ENCODE measurements at places on chromosomes 3 and 15.

DNA sequence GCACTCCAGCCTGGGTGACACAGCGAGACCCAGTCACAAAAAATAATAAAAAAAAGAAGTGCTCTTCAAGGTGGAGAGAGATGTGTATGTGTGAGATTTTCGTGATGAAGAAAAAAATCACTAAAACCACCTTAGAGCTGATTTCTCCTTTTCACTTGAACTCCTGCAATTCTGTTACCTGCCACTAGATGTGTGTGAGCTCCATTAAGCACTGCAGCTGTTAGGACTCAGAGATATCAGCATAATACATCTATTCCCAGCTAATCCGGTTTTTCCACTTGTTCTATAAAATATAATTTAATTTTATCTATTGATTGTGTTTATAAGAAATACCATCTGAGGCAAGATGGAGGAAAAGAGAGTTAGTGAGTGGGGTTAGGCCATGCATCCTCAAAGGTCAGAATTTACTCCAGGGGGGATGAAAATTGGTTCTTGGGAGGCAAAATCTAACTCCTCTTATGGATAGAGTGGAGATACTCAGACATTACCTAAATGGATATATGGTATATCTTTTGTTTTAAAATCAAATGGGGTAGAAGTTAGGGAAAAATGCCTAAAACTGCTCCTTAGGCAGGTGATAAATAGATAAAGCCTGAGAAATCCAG is 152.7 kb downstream of the IL20RB start:
- H3K4me1 ChIP-seq = no peaks in the 10 kb centered on the region
- no peak overlapping the region for H3K27ac ChIP-seq
- H3K27me3 ChIP-seq = peaks cover 13% of the 10 kb centered on the region
- no peak overlapping the region for H3K4me3 ChIP-seq

DNA sequence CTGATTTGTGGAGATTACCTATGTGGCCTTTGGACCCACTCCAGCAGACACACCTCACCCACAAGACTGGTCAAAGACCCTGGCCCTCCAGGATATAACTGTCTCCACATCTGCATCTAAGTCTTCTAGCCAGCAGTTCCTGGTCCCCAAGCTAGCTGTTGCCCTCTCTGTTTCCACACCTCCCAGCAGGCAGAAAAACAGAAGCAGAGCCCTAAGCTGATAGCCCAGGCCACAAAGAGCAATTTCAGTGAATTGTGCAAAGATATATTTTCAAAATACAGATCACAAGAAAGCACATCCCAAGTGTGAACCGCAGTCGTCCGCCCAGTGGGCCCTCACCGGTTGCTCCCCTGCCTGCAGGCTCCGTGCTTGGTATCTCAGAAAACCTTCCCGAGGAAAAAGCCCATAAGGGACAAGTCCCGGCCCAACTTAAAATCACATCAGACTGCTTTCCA is 2.6 kb downstream of the TNIK start:
- H3K36me3 ChIP-seq = no peaks in the 10 kb centered on the region
- H3K4me3 ChIP-seq = peak overlapping the region; percentile 89
- H3K27ac ChIP-seq = peak overlapping the region; percentile 80
- peaks cover 46% of the 10 kb centered on the region for H3K4me1 ChIP-seq

DNA sequence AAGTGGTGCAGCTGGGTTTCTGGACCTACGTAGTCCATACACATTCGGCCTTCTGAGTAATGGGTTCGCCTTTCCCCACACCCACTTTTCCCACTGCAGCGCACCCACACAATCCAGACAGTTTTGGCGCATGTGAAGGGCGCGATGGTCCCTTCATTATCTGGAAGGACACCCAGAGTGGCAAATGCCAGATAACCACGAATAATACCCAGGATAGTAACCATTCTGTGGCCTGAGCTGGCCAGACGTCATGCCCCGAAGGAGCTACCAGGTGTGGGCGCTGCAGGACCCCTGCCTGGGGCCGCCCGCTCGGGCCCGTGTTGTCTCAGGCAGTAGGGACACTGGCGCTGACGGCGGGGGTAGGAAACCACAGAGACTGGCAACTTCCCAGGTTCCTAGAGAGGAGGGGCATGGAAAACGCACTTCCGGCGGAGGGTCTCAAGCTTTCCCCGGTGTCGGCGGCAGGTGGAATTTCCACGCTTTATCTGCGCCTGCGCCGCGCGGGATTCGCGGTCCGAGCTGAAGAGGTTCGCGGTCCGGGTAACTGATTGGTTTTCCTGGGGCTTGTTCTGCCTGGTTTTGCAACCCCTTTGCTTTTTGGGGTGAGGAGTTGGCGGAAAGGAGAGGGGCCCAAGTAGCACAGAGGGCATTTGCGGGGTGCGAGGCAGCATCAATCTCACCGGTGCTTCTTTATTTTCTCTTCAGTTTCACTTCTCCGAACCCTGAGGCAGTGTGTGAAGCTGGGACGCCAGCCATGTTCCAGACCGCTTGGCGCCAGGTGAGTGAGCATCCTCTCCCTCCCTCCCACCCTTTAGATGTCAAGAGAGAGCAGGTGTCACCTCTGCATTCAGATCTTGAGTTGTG is at the start of gene ZNF620:
ZNF620 (plus strand) TSS at position 441 of the 864 bp plus-strand sequence; CDS start at position 755, 314 bp downstream.
- H3K27me3 ChIP-seq = no peaks in the 10 kb centered on the region
- H3K36me3 ChIP-seq = peaks cover 22% of the 10 kb centered on the region

GRCh38 chr15:57444877-57445513 is 68.7 kb downstream of the CGNL1 start:
- no peak overlapping the region for H3K4me3 ChIP-seq
- no peaks in the 10 kb centered on the region for H3K4me1 ChIP-seq
- H3K27me3 ChIP-seq = peaks cover 23% of the 10 kb centered on the region
- DNase-seq = no peak

DNA sequence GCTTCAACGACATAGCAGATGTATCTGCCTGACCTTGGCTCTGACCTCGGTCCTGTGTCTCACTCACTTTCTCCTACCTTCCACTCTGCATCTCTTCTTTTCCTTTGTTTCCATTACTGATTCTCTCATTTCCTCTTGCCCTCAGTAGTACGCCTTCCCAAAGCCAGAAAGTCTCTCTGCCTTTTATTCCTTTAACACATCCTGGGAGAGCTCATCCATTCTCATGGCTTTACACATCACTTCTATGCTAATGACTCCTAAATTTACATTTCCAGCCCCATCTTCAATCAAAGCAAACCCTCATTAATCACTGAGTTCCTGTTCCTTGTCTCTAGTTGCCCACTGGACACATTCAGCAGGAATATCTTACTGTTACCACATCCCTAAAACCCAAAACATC is 938.6 kb downstream of the NTRK3 start:
- H3K4me1 ChIP-seq = no peaks in the 10 kb centered on the region
- no peak overlapping the region for H3K27ac ChIP-seq
- no peak overlapping the region for H3K4me3 ChIP-seq
- H3K36me3 ChIP-seq = no peaks in the 10 kb centered on the region
- H3K27me3 ChIP-seq = peaks cover under 1% of the 10 kb centered on the region

- no peaks in the 10 kb centered on the region for H3K36me3 ChIP-seq
- no peak overlapping the region for H3K4me3 ChIP-seq
- no peak for DNase-seq
- H3K27me3 ChIP-seq = peaks cover 5% of the 10 kb centered on the region
- H3K4me1 ChIP-seq = no peaks in the 10 kb centered on the region
Observed at GRCh38 chr3:159897331-159898075, 91.1 kb upstream of the IL12A start.

- H3K36me3 ChIP-seq = no peaks in the 10 kb centered on the region
- H3K27ac ChIP-seq = no peak overlapping the region
- H3K4me1 ChIP-seq = no peaks in the 10 kb centered on the region
- DNase-seq = no peak
- peaks cover 8% of the 10 kb centered on the region for H3K27me3 ChIP-seq
Observed at GRCh38 chr3:113264283-113265131, 53.1 kb downstream of the BOC start.

- no peaks in the 10 kb centered on the region for H3K36me3 ChIP-seq
- no peak for DNase-seq
- H3K27ac ChIP-seq = no peak overlapping the region
- H3K4me3 ChIP-seq = no peak overlapping the region
- H3K4me1 ChIP-seq = no peaks in the 10 kb centered on the region
Observed at GRCh38 chr3:64627471-64628321, 60.1 kb downstream of the ADAMTS9 start.

GRCh38 chr3:142501004-142501926 is 53.4 kb upstream of the XRN1 start:
- no peak for DNase-seq
- no peak overlapping the region for H3K4me3 ChIP-seq
- peaks cover 50% of the 10 kb centered on the region for H3K36me3 ChIP-seq
- H3K4me1 ChIP-seq = peaks cover 29% of the 10 kb centered on the region
- no peaks in the 10 kb centered on the region for H3K27me3 ChIP-seq
- H3K27ac ChIP-seq = peak overlapping the region; percentile 22

DNA sequence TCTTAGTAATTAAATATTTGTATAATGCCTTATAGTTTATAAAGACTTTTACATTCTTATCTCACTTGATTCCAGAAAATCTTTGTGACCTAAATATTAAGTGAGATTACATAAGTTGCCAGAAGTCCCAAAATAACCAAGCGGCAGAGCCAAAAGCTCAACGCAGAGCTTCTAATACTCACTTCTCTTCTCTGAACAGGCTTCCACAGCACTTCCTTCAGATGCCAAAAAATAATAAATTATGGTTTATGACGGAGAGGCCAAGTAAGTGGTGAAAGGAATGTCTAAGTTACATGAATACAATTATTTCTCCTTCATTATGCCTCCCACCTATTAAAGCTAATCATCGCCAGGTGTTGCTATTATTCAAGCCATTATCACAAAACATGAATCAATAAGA is 110.3 kb downstream of the GBE1 start:
- no peaks in the 10 kb centered on the region for H3K4me1 ChIP-seq
- no peak for DNase-seq
- no peak overlapping the region for H3K4me3 ChIP-seq
- H3K36me3 ChIP-seq = no peaks in the 10 kb centered on the region

DNA sequence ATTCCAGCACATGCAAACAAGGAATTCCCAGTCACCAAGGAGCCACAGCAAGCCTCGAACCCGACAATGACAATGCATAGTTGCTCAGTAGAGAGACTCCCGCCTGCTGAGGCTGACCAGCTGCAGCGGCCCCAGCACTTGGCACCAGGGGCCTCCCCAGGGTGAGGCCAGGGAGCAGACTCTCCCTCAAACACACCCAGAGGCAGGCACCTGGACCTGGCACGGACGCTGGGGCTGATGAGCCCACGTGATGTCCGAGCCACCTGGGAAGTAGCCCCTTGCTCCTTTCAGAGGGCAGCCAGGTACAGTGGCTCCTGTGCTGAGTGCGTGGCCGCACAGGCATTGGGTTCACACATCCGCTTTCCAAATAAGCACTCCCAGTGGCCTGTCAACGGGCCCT is 315.9 kb upstream of the TGFBR2 start:
- no peak overlapping the region for H3K27ac ChIP-seq
- DNase-seq = no peak
- H3K4me3 ChIP-seq = no peak overlapping the region
- H3K4me1 ChIP-seq = peaks cover 28% of the 10 kb centered on the region

- H3K4me1 ChIP-seq = no peaks in the 10 kb centered on the region
- peaks cover 17% of the 10 kb centered on the region for H3K27me3 ChIP-seq
- H3K36me3 ChIP-seq = no peaks in the 10 kb centered on the region
Observed at GRCh38 chr3:66138336-66139313, 82.2 kb upstream of the SLC25A26 start.

DNA sequence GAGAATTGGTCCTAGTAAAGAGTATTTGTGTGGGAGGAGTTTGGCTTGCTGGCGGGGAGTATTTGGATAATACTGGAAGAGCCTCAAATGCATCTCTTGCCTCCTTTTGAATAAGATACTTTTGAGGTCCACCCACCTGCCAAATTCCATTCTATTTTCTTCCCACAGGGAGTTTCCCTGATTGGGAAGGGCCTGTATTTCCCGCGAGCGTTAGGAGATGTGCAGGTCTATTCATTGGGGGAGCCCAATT is 406 bp upstream of the RASA2 start:
- no peak for DNase-seq
- peaks cover 61% of the 10 kb centered on the region for H3K4me1 ChIP-seq
- peaks cover 32% of the 10 kb centered on the region for H3K36me3 ChIP-seq
- peak overlapping the region; percentile 82 for H3K4me3 ChIP-seq
- peak overlapping the region; percentile 87 for H3K27ac ChIP-seq

DNA sequence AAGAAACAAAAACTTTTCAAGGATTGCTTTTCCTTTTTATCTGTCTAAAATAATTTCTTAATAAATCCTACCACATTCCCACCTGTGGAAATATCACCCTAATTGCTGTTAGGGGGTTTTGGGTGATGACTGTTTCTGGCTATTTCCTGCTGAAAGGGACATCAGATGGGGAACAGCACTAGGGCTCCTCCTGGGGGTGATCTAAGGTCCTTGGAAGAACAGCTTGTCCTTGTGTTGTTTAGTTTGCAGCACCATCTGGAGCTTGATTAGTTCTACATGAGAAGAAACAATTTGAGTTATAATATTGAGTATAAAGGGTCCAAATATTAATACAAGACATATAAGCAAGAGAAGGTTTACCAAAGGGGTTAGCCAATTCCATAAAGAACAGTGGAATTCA is 18.7 kb downstream of the OR5H15 start:
- no peak overlapping the region for H3K27ac ChIP-seq
- H3K4me3 ChIP-seq = no peak overlapping the region
- DNase-seq = no peak
- H3K27me3 ChIP-seq = no peaks in the 10 kb centered on the region
- H3K4me1 ChIP-seq = peaks cover 5% of the 10 kb centered on the region

GRCh38 chr3:40971191-40972168 is 227.8 kb upstream of the CTNNB1 start:
- peak overlapping the region; percentile 92 for H3K27ac ChIP-seq
- H3K27me3 ChIP-seq = peaks cover 42% of the 10 kb centered on the region
- peaks cover 6% of the 10 kb centered on the region for H3K36me3 ChIP-seq
- DNase-seq = peak; percentile 53
- peak overlapping the region; percentile 43 for H3K4me3 ChIP-seq

GRCh38 chr15:43095708-43096347 is 10.0 kb downstream of the UBR1 start:
- H3K4me3 ChIP-seq = no peak overlapping the region
- no peak overlapping the region for H3K27ac ChIP-seq
- H3K27me3 ChIP-seq = no peaks in the 10 kb centered on the region
- H3K4me1 ChIP-seq = peaks cover 41% of the 10 kb centered on the region
- peaks cover 34% of the 10 kb centered on the region for H3K36me3 ChIP-seq

GRCh38 chr3:109926376-109926775 is 589.0 kb upstream of the DPPA4 start:
- no peaks in the 10 kb centered on the region for H3K27me3 ChIP-seq
- H3K27ac ChIP-seq = no peak overlapping the region
- peaks cover 3% of the 10 kb centered on the region for H3K4me1 ChIP-seq
- no peak overlapping the region for H3K4me3 ChIP-seq
- DNase-seq = no peak

GRCh38 chr15:39587096-39587721 is 6.3 kb downstream of the THBS1 start:
- no peak for DNase-seq
- H3K4me1 ChIP-seq = no peaks in the 10 kb centered on the region
- peaks cover 6% of the 10 kb centered on the region for H3K27me3 ChIP-seq
- H3K4me3 ChIP-seq = no peak overlapping the region
- H3K36me3 ChIP-seq = no peaks in the 10 kb centered on the region

GRCh38 chr3:175383813-175384212 is 524.7 kb downstream of the NAALADL2 start:
- H3K27me3 ChIP-seq = no peaks in the 10 kb centered on the region
- H3K36me3 ChIP-seq = no peaks in the 10 kb centered on the region
- DNase-seq = no peak

GRCh38 chr3:136606990-136607389 is 145.2 kb downstream of the STAG1 start:
- H3K4me1 ChIP-seq = peaks cover 12% of the 10 kb centered on the region
- no peak overlapping the region for H3K27ac ChIP-seq
- no peak overlapping the region for H3K4me3 ChIP-seq
- no peak for DNase-seq

All from activated naive CD8-positive, alpha-beta T cell treated with anti-CD3 and anti-CD28 coated beads for 36 hours (primary cell).